ENCODE measurements at places on chromosomes 7 and 10.

DNA sequence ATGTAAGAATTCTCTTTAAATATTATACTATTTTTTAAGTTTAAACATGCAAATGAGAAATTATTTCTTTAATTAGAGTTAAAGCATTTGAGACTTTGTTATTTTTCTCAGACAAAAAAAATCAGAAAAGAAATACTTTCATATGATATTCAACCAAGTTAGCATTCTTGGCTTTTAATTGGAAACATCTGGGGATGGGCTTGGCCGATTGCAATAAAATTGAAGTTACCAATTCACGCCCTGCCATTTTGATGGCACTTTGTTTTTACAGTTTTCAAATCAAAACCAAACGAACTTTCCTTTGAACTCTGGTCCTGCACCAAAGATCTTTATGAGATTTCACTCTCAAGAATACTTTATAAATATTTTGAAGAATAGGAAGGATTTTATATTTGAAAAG is 127.7 kb downstream of the ATE1 start:
- DNase-seq: no peak

DNA sequence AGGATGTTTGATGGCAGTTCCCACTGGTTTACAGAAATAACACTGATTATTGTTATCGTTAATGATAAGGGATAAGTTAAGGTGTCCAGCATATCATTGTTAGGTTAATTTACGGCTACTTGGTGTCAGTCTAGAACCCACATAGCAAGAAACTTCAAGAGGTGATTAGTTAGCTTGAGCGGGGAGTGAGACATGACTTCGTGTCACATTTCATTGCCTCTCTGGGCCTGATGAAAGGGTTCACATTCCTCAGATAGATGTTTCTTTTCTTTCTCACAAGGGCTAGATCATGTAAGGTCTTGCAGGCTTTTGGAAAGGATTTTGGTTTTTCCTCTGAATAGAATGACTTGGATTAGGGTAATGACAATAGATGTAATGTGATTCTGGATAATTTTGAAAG is 26.7 kb downstream of the WAC start:
- no peak for DNase-seq

- no peak for DNase-seq
These were observed 113.1 kb downstream of the RNF32 start for GRCh38 chr7:156753630-156754029.

DNA sequence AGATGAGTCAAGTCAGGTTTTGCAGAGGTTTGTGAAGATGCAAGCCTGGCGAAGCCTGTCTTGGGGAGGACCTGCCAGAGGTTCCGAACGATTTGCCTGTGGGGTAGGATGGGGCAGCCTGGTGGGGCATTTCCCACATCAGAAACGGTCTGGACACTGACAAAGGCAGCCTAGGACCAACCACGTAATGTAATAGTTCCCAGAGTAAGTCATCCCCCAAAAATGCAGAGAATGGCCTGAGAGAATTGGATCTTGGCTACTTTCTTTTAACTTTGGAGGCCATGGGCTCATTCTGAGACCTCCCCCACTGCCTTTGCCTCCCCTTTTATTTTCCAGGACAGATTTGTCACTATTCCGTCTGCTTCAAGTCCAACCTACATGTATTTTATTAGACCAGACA is 168.9 kb upstream of the SH2B2 start:
- no peak for DNase-seq

GRCh38 chr7:30142710-30143109 is 7.9 kb downstream of the MTURN start:
- no peak for DNase-seq

DNA sequence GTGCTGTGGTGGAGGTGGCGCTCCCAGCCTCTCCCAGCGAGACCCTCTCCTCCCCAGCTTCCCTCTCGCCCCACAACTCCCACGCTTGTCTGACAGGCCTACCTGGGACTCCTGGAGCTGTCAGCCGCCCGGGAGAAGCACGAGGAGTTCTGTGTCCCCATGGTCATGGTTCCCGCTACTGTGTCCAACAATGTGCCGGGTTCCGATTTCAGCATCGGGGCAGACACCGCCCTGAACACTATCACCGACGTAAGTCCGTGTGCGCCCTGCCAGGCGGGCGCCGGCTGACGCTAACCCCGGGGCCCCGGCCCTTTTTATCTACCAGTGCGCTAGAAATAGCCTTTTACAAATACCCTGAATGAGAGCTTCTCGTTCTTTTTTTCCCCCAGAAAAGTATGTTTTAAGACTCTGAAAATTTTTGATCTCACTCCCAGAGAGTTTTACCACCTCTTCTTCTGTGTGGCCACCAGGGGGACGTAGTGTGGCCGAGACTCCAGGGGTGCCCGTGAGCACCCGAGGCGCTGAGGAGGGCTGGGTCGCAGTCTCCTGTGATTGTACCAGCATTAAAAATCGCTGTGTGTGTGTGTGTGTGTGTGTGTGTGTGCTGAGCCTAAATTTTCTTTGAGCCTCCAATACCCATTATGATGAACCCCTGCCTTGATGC is 52.6 kb downstream of the PFKP start:
- DNase-seq: no peak

DNA sequence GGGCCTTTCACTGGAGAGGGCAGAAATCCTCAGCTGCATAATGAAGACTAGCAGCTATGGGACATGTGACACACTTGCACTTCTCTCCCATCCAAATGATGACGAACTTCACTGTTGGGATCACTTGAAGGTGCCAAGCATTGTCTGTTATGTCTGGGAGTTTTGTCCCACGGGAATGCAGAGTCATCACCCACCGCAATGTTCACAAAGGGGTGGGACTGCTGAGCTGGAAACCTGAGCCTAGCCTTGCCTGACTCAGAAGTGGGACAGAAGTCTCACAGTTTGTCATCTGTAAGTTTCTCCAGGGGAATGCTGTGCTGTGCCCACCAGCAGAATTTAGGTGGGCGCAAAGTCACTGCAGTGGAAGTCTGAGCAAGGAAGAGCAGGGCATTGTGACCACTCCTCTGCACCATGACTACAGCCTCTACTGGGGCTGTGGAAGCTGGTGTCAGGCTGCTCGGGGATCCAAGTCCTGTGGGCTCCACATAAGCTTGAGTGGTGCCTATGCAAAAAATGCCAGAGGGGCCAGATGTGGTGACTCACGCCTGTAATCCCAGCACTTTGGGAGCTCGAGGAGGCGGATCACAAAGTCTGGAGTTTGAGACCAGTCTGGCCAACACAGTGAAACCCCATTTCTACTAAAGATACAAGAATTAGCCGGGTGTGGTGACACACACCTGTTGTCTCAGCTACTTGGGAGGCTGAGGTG is 472.0 kb upstream of the CNTNAP2 start:
- DNase-seq: no peak

DNA sequence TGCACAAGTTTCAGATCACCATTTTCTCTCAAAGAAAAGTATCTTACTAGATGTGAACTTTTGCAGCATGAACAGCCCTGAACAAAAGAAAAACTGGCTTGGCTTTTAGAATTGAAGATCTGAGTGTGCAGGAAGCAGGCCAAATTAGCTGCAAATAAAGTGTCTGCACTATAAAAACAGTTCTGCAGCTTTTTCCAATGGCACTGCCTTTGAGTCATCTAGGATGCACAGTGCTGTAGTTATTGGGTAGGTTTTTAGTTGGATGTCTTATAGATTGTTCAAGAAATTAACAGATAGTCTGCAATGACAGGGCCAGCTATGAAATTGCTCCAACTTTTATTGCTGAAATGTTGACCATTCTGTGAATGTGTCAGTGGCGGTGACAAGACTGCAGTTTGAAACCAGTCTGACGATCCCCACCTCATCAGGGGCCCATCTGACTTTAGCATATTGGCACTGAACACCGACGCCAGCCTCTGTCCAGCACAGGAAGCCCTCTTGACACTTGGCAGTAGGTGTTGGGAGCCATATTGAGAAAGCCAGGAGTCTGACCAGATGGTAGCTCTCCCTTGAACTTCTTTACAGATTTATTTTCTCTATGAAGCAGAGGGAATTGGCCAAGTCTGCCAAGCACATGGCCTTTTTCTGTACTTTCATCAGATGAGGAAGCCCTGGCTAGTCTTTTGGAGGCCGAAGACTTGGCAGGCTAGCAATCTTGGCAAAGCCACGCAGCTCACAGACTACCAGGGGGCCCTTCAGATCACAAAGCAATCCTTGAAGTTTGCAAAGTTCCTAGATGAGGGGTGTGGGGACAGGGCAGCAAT is 490.6 kb downstream of the NEBL start:
- no peak for DNase-seq

GRCh38 chr7:83820641-83821040 is 171.7 kb upstream of the SEMA3E start:
- DNase-seq: no peak

GRCh38 chr7:23093546-23093945 is 12.0 kb upstream of the KLHL7 start:
- no peak for DNase-seq

DNA sequence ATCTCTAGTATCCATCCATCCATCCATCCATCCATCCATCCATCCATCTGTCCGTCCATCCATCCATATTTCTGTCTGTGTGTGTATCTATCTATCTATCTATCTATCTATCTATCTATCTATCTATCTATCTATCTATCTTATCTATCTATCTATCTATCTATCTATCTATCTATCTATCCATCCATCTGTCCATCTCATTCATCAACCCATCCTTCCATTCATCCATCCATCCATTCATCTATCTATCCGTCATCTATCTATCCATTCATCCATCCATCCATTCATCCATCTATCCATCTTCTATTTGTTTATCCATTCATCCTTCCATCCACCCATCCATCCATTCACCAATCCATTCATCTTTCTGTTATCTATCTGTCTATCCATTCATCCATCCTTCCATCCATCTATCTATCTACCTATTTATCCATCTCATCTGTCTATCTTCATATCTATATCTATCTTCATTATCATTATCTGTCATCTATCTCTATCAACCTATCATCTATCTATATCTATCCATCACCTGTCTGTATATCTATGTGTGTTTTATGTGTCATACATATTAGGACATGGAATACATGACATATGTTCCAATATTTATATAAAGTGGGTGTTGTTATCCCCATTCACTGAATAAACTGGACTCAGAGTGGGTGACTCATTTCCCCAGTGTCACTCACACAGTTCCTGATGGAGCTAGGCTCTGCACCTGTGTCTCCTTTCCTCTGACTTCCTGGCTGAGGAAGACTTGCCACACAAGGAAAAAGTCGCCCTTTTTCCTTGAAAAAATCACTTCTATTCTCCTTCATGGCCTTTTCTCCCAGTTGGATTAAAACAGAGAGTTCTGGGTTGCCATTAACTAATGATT is 200.1 kb downstream of the CCDC3 start:
- no peak for DNase-seq

DNA sequence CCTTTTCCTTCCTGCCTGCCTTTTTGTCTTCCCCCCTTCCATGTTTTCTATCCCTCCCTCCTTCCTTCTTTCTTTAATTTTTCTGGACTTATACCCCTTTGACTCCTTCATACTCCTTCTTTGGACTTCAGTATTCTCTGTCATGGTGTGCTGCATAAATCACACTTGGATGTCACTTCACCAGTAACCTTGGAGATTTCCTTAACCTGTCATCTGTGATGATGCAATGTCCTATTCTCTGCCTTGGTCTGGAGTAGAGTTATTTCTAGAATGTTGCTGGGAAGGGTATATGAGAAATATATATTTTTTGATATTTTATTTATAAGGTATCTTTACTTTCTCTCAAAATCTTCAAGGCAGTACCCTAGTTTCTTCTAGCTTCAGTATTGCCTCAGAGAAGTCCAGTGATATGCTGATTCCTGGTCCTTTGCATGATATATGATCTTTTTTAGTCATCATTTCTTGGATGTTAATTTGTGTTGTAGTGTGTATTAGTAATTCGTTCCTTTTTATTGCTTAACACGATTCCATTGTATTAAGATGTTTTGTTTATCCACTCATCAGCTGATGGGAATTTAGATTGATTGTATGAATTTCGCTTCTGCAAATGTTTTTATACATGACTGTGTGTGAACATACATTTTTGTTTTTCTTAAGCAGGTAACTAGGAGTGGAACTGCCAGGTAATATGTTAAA is 206.9 kb upstream of the MBL2 start:
- DNase-seq: no peak

DNA sequence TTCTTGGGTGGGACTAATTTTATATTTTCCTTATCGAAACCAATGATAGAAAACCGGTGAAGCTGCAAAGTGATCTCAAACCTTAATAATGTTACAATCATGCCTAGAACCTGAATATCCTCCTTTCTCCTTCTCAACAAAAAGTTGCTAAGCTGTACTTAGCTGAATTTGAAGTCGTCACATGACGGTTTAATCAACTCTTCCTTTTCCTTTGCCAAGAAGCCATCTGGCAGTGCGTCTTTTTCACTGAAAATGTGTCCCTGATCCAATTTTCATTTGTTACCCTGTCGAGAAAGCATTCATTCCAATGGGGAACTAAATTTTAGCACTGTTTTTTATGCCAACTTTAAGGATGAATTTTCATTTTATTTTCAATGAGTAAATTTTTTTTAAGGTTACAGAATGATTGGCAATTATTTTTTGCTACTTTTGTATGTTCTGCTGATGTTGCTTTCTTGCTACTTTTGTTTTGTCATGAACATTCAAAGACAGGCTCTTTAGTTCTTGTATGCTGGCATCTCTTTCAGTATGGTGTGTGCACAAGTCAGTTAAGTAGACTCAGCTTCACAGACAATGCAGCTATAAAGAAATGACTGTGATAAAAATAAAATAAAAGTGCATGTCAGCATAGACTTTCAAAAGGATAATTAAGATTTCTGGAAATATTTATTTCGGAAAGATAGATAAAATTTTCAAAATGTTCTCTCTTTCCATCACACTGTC is 980.0 kb downstream of the DNAJB9 start:
- DNase-seq: no peak

DNA sequence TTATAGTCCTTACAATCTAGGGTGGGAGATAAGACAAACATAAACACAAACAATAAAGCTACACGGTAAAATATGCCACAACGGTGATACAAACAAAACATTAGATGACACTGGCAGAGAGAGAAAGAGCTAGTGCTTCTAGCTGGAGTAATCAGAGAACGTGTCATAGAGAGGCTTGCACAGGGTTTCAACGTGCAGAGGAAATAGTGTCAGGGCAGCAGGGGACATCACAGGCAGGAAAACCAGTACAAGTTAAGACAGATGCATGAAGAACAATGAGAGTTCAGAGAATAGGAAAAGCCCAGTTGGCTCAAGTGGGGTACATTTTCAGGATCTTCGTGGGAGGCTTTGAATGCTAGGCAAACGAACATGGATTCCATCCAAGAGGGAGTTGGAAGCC is 91.4 kb downstream of the ZNF438 start:
- DNase-seq: no peak

DNA sequence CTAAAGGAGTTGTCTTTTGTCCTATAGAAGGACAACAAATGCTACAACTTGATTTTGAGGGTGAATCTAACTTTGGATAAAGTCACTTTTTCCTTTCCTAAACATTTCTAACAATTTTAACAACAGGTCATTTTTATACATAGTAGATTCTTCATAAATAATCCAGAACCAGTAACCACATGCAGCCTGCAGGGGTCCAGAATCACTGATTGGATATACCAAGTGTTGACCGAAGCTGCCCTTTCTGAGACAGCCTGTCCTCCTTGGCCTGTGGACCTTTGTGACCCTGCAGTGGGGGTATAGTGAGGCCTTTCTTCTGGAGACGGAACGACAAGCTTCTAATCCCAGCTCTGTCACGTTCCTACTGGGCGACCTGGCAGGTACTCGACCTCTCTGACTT is 34.8 kb upstream of the LAMB4 start:
- no peak for DNase-seq

- DNase-seq: no peak
These were observed 11.6 kb downstream of the CDNF start for GRCh38 chr10:14826076-14826829.

- no peak for DNase-seq
These were observed 254.3 kb upstream of the GNAI1 start for GRCh38 chr7:79880312-79880711.
